Anterior cingulate cortex (tissue), 58 donors: ENCODE measurements at places on chromosomes 1 and 21.

DNA sequence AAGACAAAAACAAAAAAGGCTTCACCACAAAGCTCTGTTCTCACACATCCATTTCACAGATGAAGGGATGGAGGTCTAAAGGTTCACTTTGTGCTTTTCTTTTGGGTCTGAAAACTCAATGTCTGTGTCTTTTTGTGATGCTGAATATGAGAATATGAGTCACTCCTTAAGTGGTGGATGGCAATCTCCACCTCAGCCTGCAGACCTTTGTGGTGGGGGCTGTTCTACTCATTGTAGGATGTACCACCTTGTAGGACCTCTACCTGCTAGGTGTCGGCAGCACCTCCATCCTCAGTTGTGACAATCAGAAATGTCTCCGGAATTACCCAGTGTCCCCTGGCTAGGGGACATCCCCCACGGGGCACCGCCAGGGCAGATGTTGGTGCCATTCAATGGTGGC lies 42.8 kb downstream of the UBASH3A start:
- no peak for DNase-seq

DNA sequence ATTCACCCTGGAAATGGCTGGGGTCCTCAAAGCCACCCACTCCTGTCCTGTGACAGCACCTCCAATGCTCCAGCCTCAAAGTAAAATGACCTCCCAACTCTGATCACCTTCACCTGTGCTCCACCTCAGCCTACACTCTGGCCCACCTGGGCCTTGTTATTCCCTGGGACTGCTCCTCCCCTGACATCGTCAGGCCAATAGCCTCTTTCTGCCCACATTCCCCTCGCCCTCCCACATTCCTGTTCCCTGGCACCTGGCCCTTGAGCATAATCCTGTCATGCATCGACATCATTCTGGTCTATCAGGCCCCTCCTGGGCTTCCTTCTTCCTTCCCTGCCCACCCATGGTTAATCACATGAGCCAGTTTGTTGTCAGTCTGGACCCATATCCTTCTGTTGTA lies 13.2 kb upstream of the BCAR3 start:
- no peak for DNase-seq

GRCh38 chr1:1359308-1359663 lies 931 bp upstream of the MXRA8 start:
- no peak for DNase-seq

- DNase-seq, result no peak
Observed at GRCh38 chr1:117613969-117614729, 8.3 kb downstream of the TENT5C start.

DNA sequence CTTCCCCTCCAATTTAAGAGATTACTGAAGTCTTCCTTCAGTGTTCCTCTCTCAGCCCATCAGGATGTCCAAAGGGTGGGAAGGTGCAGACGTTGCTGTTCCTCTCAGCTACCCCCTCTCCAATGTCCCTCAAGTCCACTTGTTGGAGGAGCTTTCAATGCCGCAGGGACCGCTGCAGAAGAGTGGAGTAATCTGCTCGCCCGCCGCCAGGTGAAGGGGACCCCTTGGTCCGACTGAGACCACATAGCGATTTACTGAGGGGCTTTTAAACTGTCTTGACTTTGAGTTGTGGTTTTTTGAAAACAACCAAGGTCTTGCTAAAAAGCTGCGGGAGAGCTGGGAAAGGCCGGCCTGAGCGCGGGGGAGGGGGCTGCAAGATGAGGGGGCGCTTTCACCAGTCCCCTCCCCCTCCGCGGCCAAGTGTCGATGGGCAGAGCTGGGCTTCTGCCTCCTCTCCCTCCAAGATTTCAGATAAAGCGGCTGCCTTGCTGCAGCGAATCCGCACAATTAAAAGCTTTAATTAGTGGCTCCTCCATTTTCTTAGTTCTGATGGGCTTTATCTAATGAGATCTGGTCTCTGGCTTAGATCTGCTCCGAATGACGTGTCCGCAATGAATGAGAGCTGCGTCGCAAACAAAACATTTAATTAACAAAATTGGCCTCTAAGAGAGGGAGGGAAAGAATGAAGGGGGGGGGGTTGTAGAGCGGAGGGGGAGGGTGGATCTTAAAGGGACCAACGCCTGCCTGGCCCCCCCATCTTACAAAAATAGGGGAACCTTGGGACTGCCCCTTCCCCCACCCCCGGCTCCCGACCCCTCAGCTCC lies 5.9 kb downstream of the LMO4 start:
- peak; percentile 9 for DNase-seq

- no peak for DNase-seq
Observed at GRCh38 chr1:11600836-11601235, 53.4 kb downstream of the FBXO2 start.

GRCh38 chr1:44424747-44425146 lies 19.7 kb downstream of the RNF220 start:
- no peak for DNase-seq

DNA sequence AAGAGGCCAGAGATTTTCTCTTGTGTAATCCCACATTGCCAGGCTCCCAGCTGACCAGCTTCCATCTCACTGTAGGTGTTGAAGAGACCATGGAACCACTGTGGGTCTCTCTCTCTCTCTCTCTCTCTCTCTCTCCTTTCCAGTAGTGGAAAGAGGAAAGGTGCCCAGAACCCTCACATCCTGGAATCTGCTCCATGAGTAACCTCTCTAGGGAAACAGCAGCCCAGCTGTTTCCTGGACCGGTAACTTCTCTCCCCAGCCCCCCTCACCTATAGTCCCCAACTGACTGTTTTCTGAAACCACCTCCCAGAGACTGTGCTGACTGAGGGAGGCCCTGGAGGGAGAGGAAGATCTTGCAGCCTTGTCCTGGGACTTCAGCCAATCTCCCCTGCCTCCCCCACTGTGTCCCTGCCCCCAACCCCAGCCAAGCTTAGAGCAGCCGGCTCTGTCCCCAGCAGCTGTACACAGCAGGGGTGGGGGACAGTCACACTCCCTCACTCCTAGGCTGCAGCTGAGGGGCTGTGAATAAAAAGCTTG lies 20.6 kb upstream of the SLC45A3 start:
- DNase-seq, result no peak

GRCh38 chr1:232949636-232950196 lies 695 bp upstream of the NTPCR start:
- DNase-seq, result no peak

GRCh38 chr1:212236664-212237220 lies 48.5 kb upstream of the PPP2R5A start:
- DNase-seq, result no peak

GRCh38 chr1:113683384-113684152 lies 75.7 kb downstream of the PHTF1 start:
- no peak for DNase-seq

- DNase-seq, result no peak
Observed at GRCh38 chr1:52904927-52905698, 16.4 kb downstream of the ECHDC2 start.

DNA sequence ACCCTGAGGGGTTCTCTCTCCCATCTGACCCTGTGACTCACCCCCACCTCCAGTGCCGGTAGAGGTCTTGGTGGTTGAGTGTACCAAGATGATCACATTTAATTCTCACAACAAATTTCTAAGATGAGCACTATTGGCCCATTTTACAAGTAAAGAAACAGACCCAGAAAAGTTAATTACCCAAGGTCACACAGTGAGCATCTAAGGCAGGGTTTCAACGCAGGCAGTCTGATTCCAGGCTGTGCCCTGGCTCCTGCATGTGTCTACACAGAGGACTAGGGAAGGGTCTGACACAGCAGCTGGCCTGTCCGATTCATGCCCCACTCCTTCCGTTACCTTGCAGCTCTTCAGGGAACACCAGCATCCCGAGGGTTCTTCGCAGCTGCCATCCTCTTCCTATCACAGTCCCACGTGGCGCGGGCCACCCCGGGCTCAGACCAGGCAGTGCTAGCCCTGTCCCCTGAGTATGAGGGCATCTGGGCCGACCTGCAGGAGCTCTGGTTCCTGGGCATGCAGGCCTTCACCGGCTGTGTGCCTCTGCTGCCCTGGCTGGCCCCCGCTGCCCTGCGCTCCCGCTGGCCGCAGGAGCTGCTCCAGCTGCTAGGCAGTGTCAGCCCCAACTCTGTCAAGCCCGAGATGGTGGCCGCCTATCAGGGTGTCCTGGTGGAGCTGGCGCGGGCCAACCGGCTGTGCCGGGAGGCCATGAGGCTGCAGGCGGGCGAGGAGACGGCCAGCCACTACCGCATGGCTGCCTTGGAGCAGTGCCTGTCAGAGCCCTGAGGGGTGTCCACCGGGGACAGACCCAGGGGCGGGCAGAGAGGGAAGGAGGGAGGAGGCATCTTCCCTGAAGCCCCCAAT lies 7.5 kb downstream of the NCDN start:
- DNase-seq, result no peak

GRCh38 chr1:214228976-214229375 lies 52.0 kb upstream of the SMYD2 start:
- DNase-seq, result peak; percentile 10

- no peak for DNase-seq
Observed at GRCh38 chr1:31749785-31750735, 14.1 kb downstream of the ADGRB2 start.

DNA sequence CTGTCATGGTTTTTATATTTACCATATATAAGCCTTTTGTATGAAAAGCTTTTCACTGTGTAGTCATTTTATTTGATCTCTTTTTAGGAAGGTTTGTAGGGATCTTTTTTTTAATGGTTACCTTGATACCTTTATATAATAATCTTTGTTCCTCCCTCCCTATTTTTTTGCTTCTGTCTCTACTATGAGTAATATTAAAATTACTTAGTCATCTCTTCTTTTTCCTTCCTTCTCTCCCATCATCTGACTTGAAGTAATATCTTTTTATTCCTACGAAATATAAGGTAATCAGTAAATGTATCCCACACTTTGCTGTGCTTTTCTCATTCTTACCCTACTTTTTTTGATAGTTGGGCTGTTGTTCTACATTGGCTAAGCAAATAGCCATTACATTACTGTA lies 161.4 kb downstream of the MAGI3 start:
- no peak for DNase-seq

GRCh38 chr1:234750922-234751627 lies 141.1 kb upstream of the IRF2BP2 start:
- DNase-seq, result no peak

GRCh38 chr21:46457801-46458314 lies 833 bp upstream of the DIP2A start:
- DNase-seq, result no peak

- DNase-seq, result no peak
Observed at GRCh38 chr1:59005491-59006288, 221.8 kb upstream of the JUN start.

DNA sequence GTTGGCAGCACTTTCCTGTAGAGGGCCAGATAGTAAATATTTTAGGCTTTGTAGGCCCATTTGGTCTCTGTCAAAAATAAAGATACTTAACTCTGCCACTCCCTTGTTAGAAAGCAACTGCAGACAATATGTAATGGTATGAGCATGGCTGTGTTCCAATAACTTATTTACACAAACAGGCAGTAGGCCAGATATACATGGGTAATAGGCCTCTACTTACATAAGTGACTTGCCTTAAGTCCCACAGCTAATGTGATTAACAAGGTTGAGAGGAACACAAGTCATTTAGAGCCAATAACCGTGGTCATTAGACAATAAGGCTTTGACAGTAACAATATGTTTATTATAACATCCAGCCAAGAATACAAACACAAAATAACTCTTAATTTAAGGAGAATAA lies 17.4 kb downstream of the CCT8 start:
- no peak for DNase-seq

GRCh38 chr1:96363826-96364225 lies 357.8 kb upstream of the PTBP2 start:
- DNase-seq, result no peak

GRCh38 chr1:220894025-220894923 lies 15.0 kb downstream of the HLX start:
- DNase-seq, result no peak

DNA sequence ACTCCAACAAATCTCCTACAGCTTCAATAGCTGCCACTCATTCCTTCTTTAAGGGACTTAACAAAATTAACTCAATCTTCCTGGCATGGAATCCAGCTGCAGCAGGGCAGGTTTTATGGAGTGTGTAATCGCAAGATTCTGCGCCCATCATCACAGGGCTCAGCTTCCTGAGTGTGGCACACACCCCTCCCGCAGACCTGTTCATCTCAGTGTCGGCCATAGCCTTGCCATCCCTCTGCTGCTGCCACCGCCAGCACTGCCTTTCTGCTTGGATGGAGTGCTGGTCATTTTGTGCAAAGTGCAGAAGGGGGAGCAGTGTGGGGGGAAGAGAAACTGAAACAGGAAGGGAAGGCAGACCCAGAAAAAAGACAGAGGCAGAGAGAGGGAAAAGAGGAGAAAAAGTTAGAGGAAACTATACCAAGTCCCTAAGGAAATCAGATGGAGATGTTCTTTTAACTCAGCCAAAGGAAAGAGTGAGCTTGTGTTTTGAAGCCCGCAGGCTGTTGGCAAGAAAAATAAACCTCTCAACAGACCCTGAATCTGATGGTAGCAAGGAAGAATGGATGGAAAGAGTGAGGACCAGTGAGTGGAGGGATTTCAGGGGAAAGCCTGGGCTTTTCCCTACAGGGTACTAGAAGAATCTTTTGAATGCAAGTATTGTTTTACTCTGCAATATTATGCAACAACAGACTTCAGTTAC lies 324.2 kb downstream of the SEC16B start:
- no peak for DNase-seq

- no peak for DNase-seq
Observed at GRCh38 chr1:47732489-47732888, 264.7 kb downstream of the TRABD2B start.

GRCh38 chr1:3817138-3817740 lies 20.9 kb upstream of the LRRC47 start:
- DNase-seq, result no peak

GRCh38 chr1:156859523-156860112 lies 701 bp upstream of the INSRR start:
- no peak for DNase-seq

DNA sequence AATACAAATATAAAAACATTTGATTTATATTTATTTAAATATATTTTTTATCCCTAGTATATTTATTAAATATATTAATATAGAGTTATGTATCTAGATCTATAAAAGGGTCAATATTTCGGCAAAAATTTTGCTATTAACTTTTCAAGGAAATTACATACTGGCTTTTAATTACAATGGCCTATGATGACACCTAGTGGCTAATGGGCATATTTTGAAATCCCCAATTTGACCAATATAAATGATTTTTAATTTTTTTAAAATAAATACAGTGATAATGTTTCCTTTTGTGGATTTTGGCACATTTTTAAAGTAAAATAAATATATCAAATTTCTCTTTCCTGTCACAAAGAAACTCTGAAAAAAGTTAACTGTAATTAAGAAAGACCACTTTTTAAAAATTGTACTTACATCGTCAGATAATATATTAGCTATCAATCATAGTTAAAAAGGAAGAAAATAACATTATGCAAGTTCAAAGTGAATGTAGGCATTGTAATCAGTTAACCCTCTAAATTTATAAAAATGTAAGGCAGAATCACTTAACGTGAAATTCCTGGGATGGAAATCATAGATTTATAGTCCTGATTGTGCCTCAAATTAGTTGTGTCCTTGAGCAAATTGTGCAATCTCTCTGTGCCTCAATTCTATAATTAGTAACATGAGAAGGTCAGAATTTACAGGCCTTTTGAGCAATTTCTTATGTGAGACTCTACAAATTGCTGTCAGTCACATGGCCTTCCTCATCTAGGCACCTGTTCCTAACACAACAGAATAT lies 25.6 kb upstream of the RGS13 start:
- DNase-seq, result no peak

GRCh38 chr1:195030793-195031192 lies 1577.4 kb downstream of the KCNT2 start:
- no peak for DNase-seq
